Activated naive CD4-positive, alpha-beta T cell treated with anti-CD3 and anti-CD28 coated beads, Interleukin-2, amount 50 U/mL, for 72 hours (primary cell): ENCODE measurements at places on chromosomes 1 and 21.

DNA sequence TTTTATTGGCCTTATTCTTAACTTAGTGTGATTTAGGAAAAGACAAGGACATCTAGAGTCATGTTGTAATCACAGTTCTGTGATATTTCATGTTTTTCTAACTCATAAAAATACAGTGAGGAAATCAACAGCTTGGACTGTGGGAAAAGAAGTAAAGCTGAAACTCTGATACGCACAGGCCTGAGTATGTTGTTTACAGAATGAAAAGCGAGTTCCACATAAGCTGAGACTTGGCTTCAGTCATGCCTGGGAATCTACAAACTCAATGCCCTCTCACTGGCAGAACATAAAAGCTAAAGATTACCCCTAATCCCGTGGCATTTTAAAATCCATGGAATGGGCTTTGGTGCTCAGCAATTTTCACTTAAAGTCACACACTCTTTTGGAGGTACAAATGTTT is 23.6 kb upstream of the ATP5PO start:
- no peak for DNase-seq

DNA sequence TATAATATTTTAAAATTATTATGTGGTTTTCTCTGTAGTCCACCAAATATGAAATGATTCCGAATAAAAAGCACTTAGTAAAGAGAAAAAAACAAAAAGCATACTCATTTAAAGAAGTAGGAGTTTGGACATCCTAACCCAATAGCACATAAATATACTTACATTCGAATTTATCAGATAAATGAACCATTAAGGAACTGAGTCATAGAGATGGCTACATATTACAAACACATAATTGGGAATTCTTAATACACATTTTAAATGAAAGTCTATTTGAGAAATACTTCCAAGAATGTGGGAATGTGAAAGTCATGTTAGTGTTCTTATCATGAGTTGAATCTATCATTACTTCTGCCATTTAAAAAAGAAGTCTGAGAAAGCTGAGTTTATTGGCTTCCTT is 75.0 kb downstream of the USP24 start:
- DNase-seq = no peak

- DNase-seq = peak; percentile 22
These were observed 796 bp upstream of the TDRKH start for GRCh38 chr1:151790940-151791651.

DNA sequence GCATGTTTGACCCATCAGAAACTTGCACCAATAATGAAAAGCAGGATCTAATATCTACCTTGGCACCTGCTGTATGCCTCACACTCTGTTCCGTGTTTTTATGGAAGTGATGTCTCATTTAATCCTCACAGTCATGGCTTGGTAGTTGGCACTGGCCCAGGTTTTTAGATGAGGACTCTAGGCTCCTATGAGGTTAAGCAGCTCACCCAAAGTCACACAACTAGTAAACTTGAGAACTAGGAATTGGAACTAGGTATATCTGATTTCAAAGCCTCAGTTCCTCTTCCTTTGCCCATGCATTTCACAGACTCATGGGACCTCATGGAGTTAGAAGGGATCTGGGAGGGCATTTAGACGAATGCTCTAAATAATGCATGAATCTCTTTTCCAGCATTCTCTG is 21.3 kb upstream of the TARBP1 start:
- DNase-seq = peak; percentile 47

DNA sequence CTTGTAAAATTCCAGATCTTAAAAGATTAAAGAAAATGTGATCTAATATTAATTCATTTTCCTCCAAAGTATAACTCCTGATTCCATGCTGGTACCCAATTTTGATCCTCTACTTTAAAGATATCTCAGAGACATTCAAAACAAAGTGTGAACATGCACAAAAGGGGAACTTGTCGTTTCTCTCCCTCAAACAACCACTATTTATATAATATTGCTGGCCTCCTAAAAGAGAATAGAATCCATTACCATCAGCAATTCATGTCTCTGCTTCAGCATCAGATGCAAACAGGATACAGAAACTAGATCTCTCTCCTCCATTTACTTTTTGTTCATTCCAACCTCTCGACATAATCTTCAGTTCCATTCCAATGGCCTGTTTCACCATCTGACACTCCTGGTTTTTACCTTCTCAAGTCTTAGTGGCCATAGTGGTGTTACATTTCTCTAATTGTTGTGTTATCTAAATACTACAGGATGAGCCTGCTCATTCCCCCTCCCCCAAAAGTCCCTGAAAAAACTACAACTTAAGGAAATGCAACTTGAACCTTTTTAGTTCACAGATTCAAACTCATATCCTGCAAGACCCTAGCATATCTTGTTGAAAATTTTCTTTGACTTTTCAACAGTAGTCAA is 4.1 kb downstream of the NRIP1 start:
- DNase-seq = no peak
